ENCODE measurements at places on chromosomes 13 and 19.

GRCh38 chr13:45119469-45119990 is 780 bp upstream of the GTF2F2 start:
- no peak for DNase-seq

- DNase-seq: no peak
Measured at GRCh38 chr13:41978007-41978406, 17.1 kb upstream of the VWA8 start.

DNA sequence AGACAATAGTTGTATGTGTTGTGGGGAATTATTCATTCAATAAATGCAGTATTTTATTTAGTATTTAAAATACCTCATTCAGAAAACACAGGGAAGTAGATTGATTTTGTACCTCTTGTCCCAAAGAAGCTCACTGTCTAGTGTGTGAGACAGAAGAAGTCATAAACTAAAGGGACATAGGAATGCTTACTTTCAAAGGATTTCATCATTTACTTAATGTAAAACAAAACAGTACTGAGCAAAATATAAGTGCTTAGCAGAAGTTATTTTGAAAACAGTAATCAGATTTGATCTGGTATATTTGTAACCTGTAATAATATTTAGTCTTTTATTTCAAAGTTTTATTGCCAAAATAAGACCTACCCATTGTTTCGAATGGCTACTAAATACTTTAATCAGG is 117.9 kb downstream of the TDRD3 start:
- no peak for DNase-seq

DNA sequence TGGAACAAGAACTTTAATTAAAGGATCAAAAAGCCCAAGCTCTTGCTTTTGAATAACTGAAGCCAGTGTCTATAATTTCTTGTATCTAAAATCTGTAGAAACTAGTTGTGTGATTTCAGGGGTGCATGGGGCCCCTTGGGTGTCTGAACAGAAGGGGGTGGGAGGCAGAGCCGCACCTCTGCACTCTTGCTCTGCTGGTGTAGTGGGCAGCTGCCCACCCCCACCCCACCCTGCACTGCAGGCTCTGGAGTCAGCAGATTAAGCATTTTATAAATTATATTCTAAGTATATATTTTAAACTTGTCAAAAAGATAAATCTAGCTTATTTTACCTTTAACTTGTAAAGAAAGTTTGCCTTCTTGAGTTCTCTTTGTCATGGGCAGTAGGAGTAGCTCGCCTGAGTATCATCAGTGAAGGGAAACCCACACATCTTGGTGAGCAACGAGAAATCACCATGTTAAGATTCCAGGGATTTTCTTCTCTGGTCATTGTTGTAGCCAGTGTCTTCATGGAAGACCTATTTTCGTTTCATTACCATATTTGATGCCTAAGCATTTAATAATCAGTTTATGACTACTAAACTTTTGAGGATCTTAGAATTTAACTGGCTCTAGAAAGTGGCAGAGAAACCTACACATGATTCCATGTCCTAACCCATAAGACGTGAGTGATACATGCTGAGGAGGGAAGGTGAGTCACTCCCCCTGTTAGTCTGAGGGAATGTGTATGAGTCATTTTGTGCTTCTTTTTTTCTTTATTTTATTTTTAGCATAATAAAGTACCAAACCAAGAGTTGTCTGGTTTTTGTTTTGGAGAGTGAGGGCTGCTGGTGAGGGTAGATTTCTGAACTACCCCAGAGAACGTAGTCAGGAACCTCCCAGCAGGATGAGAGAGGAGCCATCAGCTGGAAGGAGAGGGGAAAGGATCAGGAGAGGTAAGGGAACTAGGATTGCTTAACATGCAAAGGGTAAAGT is 7.7 kb downstream of the UBE2L5 start:
- DNase-seq: no peak

DNA sequence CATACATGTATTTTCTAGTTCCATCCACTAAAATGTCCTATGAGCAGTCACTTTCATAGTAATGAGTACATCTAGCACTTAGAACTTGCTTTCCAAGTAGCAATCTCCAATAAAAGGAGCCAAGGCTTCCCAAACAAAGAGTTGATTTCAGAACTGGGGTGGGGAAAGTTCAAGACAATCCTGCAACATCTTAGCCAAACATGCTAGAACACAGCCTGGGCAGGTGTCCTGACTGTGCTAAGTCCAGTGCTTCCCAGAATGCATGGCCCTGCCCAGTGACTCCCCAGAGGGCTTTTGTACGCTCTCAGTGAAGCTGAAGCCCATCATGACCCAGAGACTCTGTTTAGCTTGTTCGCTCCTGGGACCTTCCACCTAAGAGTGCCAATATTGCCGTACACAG is 106.7 kb upstream of the UBAC2 start:
- no peak for DNase-seq

Measured in NCI-H2171 treated with DMSO at 0.1 percent for 48 hours (cell line).